GM04504 (cell line): ENCODE measurements at places on chromosomes 7 and 10.

GRCh38 chr10:78811174-78811573 lies 257.6 kb upstream of the ZMIZ1 start:
- DNase-seq: no peak

- no peak for DNase-seq
These were observed 126.6 kb upstream of the GNAI1 start for GRCh38 chr7:80008039-80008438.

GRCh38 chr10:107340326-107340725 lies 175.8 kb upstream of the SORCS1 start:
- no peak for DNase-seq

DNA sequence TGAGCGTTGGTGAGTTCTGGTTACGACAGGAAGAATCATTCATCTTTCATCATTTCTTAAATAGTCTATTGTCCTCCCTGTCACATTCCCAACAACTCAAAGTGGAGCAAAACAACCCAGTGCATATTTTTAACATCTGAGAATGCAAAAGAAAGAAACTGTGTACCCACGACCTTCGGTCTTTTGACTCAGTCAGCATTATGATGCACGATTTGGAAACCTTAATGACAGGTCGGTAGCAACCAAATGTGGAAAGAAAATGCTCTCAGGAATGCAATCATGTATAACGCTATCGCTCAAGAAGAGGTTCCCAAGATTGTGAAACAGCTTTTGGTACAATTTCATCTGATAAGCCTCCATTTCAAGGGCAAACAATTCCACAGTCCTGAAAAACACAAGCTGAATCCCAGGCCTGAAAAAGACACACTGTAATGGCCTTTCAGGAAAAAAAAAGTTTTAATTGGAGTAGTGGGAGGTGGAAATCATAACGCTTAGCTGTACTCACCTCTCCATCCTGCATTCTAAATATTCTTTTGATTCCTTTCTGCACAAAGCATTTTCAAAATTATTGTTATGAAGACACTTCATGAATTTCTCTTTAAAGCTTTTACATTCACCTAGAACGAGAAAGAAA lies 2.6 kb downstream of the COX19 start:
- DNase-seq: no peak

DNA sequence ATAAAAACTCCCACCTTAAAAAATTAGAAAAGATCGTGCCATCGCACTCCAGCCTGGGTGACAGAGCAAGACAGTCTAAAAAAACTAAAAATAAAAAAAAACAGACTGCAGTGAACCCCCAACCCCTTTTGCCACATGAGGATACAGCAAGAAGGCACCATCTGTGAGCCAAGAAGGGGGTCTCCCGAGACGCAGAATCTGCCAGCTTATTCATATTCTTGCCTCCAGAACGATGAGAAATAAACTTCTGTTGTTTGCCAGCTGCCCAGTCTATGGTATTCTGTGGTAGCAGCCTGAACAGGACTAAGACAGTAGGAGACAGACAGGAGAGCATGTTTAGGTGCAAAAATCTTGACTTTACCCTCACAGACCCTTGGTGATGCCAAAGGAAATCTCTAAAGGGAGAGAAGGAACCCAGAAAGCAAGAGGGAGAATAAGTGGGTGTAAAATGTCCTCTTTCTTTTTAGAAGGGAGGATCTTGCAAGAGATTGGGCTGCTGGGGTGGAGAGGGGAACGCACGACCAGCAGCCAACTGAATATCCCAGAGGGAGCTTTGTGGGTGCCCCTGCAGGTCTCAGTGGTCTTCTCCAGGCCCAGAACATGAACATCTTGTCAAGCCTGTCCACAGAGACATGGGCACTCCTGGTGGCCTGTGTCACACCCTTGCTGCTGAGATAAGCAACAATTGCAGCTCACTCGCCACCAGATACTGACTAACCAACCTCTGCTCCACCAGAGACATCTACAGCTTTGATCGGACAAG lies 400.7 kb upstream of the FOXK1 start:
- no peak for DNase-seq

DNA sequence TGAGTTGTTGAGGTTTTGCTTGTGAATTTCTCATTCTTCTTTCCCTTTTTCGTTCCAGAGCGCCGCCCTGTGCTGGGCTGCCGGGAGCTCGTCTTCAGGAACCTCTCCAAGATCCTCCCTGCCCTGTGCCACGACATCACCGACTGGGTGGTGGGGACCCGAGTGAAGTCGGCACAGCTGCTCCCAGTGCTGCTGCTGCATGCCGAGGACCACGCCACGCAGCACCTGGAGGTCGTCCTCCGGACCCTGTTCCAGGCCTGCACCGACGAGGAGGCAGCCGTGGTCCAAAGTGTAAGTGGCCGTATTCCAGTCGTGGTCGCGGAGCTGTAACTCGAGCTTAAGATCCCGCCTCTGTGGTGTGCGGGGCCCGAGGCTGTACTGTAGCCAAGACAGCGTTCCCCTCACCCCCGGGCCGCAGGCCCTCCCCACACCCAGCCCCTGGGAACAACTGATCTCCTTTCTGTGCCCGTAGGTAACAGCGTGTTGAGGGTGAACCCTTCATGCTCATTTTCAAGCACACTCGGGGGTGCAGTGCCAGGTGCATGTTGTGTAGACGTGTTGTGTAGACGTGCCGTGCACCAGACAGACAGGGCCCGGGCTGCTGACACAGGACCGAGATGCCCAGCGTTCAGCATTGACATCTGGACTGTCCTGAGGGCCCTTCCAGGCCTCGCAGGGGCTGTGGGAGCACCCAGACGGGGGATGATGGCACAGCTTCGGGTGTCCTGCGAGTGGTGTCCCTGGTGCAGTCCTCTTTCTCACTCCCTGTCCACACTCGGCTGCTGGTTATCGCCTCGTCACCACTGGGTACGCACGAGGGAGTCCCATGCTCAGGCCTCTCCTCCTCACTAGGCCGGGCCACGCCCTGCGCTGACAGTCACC lies 27.7 kb upstream of the PRKAR1B start:
- DNase-seq: no peak

GRCh38 chr7:158280448-158281144 lies 307.0 kb downstream of the PTPRN2 start:
- DNase-seq: no peak

GRCh38 chr7:55099066-55099820 lies 80.4 kb downstream of the EGFR start:
- peak; percentile 29 for DNase-seq

GRCh38 chr10:99421233-99421739 lies 9.1 kb downstream of the GOT1 start:
- DNase-seq: no peak

GRCh38 chr10:22539579-22540298 lies 174.6 kb downstream of the PIP4K2A start:
- no peak for DNase-seq

- no peak for DNase-seq
These were observed 129.2 kb downstream of the ADCY1 start for GRCh38 chr7:45703373-45703821.

DNA sequence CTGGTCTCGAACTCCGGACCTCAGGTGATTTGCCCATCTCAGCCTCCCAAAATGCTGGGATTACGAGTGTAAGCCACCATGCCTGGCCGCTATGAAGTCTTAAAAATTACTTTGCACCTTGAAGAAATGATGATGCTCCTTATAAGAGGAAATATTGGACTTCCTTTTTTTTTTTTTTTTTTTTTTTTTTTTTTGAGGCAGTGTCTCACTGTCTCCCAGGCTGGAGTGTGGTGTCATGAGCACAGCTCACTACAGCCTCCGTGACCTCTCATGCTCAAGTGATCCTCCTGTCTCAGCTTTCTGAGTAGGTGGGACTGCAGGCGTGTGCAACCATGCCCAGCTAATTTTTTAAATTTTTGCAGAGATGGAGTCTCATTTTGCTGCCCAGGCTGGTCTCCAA lies 65.3 kb downstream of the KMT2E start:
- DNase-seq: no peak

DNA sequence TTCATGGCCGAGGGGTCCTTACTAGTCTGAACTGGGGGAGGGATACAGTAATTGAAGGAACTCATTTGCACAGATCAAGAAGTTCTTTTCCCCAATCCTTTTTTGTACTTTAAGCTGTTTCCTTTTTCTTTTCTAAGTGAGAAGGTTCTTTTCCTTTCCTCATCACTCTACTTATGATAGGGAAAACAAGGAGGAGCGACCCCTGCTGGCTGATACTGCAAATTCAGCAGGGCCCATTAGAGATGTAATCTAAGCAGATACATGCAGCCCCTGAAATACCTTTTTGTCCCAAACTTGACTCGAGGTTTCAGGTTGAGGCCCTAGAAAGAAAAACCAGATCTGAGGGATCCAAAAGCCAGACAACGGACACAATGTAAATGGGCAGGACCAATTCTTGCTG lies 305.5 kb downstream of the DNAJB9 start:
- DNase-seq: no peak

- DNase-seq: no peak
These were observed 145.1 kb downstream of the PLXDC2 start for GRCh38 chr10:19961076-19962053.

DNA sequence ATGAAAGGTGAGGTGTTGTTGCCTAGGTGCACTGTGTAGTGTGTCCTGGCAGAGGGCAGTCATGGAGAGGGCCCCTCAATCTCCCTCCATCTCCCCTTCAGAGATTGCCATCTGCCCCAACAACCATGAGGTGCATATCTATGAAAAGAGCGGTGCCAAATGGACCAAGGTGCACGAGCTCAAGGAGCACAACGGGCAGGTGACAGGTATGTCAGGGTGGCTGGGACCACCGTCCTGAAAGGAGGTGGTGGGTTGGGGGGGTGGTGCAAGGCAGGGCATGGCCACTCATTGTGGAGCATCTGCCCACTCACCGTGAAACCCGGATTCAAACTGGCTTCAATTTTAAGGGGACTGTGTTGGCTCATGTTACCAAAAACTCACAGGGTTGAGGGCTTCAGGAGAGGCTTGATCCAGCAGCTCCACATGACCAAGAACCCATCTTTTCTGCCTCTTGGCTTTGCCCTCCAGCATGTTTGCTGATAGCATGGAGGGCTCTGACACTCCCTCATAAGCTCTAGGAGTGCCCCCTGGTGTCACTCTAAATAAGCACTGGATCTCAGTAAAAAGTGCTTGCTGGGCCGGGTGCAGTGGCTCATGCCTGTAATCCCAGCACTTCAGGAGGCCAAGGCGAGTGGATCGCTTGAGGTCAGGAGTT lies 12.2 kb downstream of the ARPC1B start:
- no peak for DNase-seq

DNA sequence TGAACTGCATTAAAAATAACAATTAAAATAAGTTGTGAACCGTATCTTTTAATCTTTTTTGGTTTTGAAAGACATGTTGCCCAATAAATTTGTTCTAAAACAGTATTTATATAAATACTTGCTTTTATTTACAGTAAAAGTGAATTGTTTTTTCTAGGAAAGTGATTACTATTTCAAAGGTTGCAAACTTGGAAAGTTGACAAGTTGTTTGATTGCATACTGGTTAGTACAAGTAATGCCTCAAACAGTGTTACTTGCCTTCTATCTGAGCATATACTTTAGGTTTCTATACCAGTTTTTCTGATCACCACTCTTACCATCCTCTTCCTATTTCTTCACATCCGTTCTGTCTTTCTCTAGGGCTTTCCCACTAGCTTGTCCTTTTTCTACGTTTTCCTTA lies 212.6 kb downstream of the FOXP2 start:
- no peak for DNase-seq

DNA sequence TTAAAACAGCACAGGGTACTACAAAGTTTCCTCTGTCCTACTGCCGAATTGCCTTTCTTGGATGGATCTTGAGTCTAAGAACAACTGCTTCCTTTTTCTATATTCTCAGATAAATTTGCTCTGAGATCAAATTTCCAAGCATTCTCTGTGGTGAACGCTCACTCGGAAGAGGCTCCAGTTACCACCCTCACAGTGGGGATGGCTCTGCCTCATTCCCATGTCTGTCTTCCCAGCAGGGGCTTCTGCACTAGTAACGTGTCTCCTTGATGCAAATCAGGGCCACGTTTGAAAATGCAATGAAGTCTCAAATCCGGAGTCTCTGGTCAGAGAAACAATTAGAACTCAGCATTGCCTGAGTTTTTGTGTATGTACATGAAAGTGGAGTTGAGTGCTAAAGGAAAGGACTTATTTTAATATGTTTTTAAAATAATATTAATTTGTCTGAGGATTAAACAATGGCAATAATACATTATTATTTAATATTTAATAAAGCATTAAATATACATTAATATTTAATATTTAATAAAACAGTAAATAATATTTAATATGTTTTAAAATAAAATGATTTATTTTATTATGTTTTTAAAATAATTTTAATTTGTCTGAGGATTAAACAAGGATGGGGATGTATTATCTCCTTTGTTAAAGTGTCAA lies 61.8 kb downstream of the INHBA start:
- DNase-seq: no peak

DNA sequence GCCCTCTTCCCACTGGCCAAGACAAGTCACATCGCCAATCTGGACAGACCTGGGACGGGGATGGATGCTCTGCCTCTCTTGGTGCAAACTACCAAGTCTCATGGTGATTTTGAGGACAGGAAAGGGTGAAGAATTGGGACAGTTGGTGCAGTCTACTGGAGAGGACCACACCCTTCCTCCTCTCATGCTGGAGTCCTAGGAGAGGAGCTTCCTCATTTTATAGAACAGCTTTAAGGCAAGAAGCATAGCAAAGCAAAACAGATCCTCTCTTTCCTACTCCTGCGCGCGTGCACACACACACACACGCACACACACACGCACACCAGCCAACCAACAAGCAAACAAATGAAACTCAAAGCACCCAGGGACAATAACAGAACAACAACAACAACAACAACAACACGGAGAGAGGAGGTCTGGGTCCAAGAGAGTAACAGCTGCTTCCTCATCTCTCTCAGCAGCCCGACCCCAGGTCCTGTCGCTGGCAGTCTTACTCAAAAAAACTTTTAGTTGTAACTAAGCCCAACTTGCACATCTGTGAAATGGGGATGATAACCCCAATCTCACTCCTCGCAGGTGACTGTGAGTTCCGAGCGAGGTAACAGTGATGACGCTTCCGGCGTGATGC lies 83.4 kb downstream of the TMEM178B start:
- no peak for DNase-seq

DNA sequence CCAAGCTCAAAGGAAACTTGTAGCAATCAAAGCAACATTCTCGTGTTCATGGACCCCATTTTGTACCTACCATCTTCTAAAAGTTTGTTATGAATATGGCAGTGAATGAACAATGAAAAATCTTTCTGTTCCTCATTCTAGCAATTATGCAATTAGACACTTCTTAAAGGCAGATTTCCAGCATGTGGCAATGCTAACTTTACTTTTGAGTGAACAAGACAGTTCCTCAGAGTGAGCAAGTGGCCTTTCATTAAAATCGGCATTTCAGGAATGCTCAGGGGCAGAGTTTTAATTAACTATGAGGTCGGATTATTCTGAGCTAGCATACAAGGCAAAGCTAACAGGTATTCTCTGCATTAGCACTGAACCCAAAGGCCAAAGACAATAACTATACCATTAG lies 48.4 kb upstream of the NFE2L3 start:
- no peak for DNase-seq

GRCh38 chr7:155652156-155653114 lies 8.0 kb downstream of the RBM33 start:
- DNase-seq: no peak

- no peak for DNase-seq
These were observed 243.0 kb upstream of the FZD8 start for GRCh38 chr10:35885076-35885475.
